ENCODE measurements at places on chromosomes 16 and 17.

GRCh38 chr16:6836766-6837165 is 495.9 kb upstream of the RBFOX1 start:
- DNase-seq: no peak

DNA sequence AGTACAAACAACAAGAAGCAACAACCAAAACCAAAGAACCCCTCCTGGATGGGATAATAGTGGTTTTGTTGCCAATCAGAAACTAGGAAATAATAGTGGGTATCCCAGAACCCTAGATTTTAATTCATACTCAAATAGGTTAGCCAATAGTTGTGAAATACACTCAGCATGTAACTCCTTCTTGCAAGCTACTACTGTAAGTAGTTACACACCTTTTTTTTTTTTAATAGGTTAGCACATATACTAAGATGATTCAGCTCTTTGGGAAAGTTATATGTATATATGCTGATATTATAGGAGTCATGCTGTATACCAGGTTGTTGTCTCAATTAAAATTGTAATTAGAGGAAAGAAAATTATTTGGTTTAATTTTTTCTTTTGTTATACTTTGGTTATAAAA is 92.5 kb upstream of the HAS3 start:
- no peak for DNase-seq

DNA sequence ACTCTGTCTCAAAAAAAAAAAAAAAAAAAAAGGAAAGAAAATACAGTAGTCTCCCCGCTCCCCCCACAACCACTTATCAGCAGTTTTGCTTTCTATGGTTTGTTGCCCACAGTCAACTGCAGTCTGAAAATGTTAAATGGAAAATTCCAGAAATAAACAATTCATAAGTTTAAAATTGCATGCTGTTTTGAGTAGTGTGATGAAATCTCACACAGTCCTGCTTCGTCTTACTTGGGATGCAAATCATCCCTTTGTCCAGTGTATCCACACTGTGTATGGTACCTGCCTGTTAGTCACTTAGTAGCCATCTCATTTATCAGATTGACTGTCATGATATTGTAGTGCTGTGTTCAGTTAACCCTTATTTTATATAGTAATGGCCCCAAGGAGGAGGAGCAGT is 41.5 kb downstream of the NF1 start:
- no peak for DNase-seq

GRCh38 chr17:78844301-78845005 is 3.8 kb upstream of the USP36 start:
- DNase-seq: no peak

DNA sequence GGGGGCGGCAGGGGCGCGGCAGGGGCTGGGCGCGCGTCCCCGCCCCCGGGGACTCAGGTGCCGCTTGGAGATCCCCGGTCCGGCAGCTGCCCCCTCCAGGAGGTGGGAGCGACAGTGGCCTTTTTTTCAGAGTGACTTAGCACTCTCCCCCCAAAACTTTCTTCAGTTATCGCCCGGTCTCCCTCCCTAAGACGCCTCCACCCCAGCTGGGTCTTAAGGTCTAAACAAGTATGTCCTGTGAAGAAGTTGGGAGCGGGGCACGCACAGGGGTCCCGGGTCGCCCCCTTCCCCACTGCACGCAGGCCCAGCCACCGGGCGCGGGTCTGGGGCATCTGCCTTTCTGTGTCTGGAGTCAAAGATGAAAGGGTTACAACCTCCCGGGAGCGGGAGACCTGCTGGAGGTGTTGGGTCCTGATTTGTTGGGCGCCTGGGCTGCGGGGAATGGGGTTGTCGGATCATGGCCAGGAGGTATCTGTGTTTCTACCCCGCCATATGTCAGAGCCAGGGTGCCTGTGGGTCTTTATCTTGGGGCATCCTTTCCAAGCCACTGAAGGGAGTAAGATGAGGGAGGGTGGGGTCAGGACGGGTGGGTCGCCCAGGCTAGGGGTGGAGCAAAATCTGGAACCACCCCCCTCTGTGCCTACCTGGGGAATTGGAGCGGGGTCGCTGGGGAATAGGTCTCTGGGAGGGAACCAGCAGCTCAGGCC is 757 bp downstream of the FMNL1 start:
- no peak for DNase-seq

- no peak for DNase-seq
These were observed 4.8 kb downstream of the RPA1 start for GRCh38 chr17:1834380-1835149.

Data from NCI-H460 (cell line).